Stimulated activated CD4-positive, alpha-beta T cell treated with anti-CD3 and anti-CD28 coated beads, Interleukin-1b, Interleukin-23, amount 100 ng/mL, for 1 hour (primary cell): ENCODE measurements at places on chromosomes 2 and 18.

DNA sequence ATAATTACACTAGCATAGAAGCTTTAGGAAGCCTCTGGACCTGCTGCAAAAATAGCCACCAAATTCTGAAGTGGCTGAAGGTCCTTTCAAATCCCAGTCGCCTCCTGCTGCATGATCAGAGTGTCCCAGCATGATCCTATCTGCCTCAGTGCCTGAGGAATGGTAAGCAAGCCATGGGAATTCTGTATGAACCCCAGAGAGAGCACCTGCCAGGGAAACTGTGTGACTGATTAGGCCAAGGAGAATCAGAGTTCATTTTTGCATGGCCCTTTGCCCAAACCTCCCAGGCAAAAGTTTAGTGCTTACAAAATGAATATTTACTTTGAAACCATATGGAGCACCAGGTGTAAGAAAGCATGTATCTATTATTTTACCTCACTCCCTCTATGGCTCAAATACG lies 221.4 kb downstream of the ARL4C start:
- DNase-seq, result no peak

DNA sequence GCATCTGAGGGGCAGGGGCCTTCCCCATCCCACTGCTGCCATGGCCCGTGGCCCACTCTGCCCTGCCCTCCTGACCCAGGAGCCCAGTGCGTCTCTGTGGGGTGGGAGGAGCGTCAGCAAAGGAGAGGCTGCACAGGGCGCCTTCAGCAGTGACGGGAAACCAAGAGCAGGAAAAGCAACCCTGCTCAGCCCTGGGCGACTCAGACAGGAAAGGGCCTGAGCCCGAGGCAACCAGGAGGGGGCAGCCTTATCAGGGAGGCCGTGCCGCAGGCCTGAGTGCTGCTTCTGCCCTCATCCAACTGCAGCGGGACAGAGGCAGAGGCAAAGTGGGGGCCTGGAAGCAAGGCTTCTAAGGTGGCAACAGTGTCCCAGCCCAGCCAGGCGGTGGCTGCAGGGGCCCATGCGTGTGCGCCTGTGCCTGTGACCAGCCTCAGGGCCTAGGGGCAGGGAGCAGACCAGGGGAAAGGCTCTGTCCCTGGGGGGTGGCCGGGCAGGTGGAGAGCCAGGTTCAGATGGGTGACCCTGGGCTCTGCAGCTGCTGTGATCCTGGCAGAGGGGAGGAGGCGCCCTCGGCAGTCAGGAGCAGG lies 23.3 kb upstream of the ALPI start:
- DNase-seq, result no peak

DNA sequence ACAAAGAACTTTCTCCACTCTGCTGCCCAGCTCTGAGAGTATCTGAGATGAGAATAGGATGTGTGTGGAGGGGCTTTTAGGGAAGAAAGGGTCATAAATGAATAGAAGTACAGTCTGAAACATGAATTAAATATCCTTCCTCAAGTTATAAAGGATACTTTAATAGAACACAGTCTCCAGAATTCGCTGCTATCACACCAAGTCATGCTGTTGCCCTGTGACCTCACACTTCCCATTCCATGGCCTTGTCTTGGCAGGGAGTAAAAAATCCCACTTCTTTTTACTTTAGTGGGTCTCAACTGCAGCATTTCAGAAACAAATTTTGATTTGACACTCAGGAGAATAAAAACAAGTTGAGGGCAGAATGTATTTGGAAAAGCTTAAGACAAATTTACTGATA lies 3.8 kb upstream of the RPE start:
- no peak for DNase-seq

GRCh38 chr2:223916181-223916920 lies 28.8 kb downstream of the WDFY1 start:
- no peak for DNase-seq

- no peak for DNase-seq
Observed at GRCh38 chr2:204441316-204441715, 104.0 kb upstream of the PARD3B start.

DNA sequence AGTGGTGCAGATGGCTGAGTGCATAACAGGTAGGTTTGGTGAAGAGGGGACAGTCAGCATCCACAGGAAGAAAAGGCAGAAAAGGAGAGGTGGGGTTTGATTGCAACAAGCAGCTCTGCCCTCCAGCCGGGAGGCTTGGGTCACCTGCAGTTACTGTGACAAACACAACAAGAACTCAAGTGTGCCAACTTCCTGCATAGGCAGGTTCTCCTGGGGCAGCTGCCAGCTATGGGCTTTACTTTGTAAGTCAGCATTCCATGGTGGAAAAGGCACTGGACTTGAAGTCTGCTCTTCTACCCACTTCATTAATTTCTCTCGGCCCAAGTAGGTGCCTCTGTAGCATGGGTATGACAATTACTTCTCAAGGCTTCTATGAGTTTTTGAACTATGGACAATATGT lies 98.9 kb downstream of the MYT1L start:
- DNase-seq, result no peak

DNA sequence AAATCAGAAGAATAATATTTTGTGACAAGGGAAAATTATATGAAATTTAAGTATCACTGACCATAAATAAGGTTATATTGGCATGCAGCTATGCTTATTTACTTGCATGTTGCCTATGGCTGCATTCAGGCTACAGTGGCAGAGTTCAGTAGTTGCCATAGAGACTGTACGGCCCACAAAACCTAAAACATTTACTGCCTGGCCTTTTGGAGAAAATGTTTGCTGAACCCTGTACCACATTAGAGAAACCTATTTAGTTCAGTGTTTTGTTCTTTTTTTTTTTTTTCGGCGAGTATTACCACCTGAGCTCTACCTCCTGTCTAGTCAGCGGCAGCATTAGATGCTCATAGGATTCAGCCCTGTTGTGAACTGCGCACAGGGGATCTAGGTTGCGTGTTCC lies 163.7 kb downstream of the MCFD2 start:
- no peak for DNase-seq

DNA sequence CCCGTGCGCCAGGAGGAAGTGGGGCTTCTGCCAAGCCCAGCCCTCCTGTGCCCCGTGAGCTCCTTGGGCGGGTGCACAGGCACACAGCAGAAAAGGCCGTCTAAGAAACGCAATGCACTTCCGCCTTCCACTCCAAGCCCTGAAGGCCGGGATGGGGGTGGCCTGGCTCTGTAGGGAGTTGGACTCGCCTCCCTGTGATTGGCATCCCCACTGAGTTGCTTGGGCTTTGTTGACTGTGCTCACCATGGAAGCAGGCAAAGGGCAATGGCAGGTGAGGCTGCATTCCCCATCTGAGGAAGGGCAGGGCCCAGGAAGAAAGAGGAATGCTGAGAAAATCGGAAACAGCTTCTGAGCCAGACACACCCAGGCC lies 66.8 kb downstream of the CRACDL start:
- no peak for DNase-seq

GRCh38 chr2:176585791-176586190 lies 316.5 kb downstream of the MTX2 start:
- no peak for DNase-seq

GRCh38 chr2:9440058-9440727 lies 16.7 kb downstream of the CPSF3 start:
- DNase-seq, result no peak
